ENCODE measurements at places on chromosomes 1 and 21. TPM values are rescaled to one million over a fixed set of nuclear protein-coding genes. Genes with fewer than 3 reads are reported as not detected.
A peak's percentile ranks its signal among the peaks of the same experiment; 100 is the strongest.

- no peak for DNase-seq
Measured at GRCh38 chr21:15567191-15567590, 162.6 kb upstream of the USP25 start.

DNA sequence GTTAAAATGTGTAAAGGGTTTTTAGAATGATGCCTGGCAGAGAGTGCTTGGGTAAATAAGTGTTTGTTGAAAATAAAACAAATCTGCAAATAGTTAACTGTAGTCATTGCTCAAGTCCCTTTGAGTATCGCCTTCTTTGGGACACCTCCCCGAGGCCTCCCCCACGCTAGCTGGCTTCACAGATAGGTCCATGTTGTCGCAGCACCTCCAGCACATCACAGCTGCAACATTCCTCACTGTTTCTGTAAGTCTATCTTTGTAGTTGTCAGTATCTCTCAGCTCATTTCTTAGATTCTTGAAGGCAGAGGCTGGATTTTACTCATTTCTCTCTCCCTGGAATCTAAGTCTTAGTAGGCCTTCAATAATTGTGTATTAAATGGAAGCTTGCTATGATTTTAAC, 1.6 kb upstream of the STUM start:
- DNase-seq: no peak

GRCh38 chr1:149967041-149967440, 30.4 kb upstream of the MTMR11 start:
- no peak for DNase-seq

- DNase-seq: no peak
Measured at GRCh38 chr1:154499446-154499845, 2.6 kb upstream of the TDRD10 start.

DNA sequence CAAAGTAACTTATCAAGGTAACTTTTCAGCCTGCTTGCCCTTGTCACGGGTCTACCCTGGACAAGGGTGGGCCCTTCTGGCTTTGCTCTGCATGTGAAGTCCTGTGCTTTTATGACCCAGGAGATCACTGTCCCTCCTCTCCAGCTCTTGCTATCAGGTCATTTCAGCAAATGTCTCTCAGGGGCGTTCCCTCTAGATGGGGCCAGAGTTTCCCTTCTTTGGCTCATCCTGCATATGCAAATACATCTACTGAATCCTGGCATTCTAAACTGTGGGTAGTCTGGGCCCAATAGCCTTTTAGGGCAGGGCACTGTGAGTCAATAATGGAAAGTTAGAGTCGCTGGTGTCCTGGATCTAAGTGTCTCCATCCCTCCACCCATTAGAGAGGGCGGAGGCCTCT, 366.9 kb upstream of the USP24 start:
- no peak for DNase-seq

DNA sequence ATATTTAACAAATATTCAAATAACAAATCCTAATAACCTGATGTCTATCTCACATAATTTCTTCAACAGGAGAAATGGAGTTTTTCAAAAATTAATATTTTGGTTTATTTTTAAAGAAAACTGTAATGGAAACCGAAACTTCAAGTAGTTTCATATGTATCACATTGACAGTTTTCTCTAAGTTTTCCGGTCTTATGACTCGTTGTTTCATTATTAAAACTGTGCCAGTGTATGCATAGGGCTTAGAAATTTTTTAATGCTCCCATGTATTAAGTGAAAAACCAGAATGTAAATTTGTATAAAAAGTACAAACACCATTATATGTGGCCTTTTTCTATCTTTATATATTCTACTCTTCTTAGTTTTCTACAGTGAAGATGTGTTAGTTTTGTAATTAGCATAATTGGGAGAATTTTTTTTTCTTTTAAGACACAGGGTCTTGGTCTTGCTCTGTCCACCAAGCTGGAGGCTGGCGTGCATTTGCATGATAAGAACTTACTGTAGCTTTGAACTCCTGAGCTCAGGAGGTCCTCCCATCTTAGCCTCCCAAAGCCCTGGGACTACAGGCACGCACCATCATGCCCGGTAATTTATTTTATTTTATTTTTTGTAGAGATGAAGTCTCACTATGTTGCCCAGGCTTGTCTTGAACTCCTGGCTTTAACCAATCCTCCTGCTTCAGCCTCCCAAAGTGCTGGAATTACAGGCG, 43.9 kb upstream of the SAMSN1 start:
- peak; percentile 49 for DNase-seq

- no peak for DNase-seq
Measured at GRCh38 chr1:167276969-167277368, 56.3 kb downstream of the POU2F1 start.

The OMA1 gene
- 22.0 TPM for polyA plus RNA-seq

The PLEKHN1 gene
- 0.36 TPM for polyA plus RNA-seq

The MTARC1 gene
- 0.33 TPM for polyA plus RNA-seq

All from B cell (primary cell).